ENCODE measurements at places on chromosomes 12 and 14.
A peak's percentile ranks its signal among the peaks of the same experiment; 100 is the strongest.

- DNase-seq, result no peak
These were observed 11.9 kb upstream of the TCL1A start for GRCh38 chr14:95725685-95726336.

GRCh38 chr14:98725676-98726075, 546.3 kb downstream of the BCL11B start:
- no peak for DNase-seq

- DNase-seq, result no peak
These were observed 19.7 kb downstream of the VEZT start for GRCh38 chr12:95237315-95237714.

GRCh38 chr12:69966409-69966808, 141.4 kb downstream of the MYRFL start:
- no peak for DNase-seq

DNA sequence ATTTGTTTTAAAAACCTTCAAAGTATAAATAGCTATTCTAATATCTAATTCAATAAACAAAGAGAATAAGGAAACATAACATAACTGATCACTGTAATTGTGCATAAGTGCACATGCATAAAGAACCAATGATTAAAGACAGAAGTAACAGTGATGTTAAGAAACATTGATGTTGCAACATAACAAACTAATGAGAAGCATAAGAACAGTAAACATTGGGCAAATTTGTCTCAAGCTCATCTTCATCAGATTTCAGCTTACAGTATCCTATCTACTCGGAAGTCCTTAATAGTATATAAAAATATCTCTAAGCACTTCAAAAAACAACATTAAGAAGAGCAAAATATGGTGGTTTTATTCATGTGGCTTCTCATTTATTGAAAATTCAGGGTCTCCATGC, 97.6 kb downstream of the GARIN6 start:
- no peak for DNase-seq

DNA sequence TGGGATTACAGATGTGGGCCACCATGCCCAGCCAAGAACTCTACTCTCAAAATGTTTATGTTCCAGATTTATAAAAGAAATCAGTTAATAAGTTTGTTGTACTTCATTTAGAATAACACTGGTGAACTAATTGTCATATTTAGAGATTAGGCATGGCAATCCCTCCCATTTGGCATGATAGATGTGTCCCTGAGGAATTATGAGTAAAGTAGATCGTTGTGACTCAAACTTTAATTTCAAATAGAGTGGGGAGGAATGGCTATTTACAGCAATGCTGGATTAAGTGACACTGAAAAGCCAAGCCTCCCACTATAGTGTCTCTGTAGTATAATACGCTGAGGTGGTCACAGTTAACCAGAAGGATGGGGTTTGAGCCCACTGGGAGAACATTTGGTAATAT, 39.3 kb upstream of the RTRAF start:
- DNase-seq, result no peak

GRCh38 chr14:34453226-34453625, 8.8 kb downstream of the SPTSSA start:
- DNase-seq, result no peak

- no peak for DNase-seq
These were observed 209.8 kb downstream of the PELI2 start for GRCh38 chr14:56328021-56328420.

DNA sequence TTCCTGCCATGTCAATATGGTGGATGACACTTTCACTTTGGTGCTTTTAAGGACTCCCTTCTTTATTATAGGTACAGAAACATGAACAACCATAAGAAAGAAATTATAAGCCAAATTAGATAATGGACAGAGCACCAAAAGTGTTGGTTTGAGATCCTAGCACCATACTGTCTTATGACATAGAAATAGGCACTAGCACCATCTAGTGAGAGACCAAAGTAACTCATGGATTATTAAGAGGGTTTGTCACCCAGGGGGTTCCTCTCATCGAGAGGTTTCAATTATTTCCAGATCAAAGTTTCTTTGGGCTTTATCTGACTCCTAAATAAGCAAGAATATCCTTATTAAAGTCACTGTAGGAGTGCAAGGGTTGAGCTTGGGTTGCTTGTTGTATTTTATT, 153.0 kb upstream of the DIO2 start:
- DNase-seq, result peak; percentile 7

- no peak for DNase-seq
These were observed 179.2 kb downstream of the KICS2 start for GRCh38 chr12:64042911-64043310.

DNA sequence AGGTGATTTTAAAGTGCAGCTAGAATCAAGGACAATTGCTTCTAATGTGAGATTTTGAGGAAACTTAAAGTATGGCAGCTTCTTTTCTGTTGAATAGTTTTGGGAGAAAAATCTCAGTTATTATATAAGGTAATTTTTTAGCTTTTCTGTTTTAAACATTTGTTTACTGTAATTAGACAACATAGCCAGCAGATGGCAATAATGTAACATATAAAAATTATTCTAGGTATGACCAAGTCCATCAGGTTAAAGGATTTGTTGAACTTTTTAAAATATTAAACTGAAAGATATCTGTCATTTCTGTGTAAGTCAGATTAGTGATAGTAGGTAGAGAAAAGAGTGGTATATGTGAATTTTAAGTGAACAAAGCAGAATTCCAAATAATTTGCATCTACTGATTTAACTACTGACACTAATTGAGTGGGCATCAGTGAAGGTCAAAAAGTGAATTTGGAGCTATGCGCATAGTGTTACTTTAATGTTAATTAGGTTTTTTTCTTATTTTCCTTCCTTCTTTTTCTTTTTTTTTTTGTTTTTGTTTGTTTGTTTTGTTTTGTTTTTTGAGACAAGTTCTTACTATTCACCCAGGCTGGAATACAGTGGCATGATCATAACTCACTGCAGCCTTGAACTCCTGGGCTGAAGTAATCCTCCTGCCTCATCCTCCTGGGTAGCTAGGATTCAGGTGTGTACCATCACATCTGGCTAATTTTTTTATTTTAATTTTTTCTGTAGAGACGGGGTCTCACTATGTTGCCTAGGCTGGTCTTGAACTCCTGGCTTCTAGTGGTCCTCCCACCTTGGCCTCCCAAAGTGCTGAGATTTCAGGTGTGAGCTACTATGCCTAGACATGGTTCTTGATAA, 18.6 kb downstream of the PRORP start:
- no peak for DNase-seq

- no peak for DNase-seq
These were observed 9.5 kb upstream of the RABGGTA start for GRCh38 chr14:24280797-24281460.

DNA sequence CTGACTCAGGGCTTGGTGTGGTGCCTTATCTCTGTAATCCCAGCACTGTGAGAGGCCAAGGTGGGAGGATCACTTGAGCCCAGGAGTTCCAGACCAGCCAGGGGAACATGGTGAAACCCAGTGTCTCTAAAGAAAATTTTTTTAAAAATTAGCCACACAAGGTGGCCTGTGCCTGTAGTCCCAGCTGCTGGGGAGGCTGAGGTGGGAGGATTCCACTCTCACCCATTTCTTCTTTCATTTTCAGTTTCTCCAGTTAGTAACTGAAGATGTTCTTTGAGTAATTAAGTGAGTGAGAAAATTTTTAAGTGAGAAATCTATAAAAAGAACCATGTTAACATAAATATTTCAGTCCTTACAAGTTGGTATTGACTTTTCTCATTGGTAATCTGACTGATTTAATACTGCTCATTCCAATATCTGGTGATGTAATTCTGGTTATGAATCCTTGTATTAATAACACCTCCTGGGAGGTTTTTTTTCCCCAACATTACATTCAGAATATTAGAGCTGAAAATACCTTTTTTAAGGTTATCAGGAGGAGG, 6.1 kb downstream of the METTL3 start:
- no peak for DNase-seq

DNA sequence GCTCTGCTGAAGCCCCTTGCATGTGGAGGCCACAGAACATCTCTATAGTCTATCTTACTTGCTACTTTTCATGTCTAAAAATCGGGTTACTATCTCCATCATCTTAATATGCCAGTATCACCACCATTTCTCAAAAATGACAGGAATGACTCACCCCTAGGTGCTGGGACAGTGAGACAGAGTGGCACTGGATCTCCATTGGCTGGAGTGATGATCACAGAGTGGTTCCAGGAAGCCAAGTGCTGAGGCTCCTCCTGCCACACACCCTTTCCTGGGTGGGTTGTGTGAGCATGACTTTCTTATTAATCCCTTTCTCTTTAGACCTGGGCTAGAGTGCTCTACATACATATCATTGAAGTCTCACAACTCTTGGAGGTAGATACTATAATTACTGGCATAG, 3.3 kb upstream of the ASCL1 start:
- DNase-seq, result no peak

GRCh38 chr12:114668151-114668885, 15.7 kb downstream of the TBX3 start:
- peak; percentile 84 for DNase-seq

- no peak for DNase-seq
These were observed 148.8 kb downstream of the ADGRD1 start for GRCh38 chr12:131102493-131102931.

- DNase-seq, result no peak
These were observed 274.2 kb upstream of the E2F7 start for GRCh38 chr12:77339610-77340009.

- no peak for DNase-seq
These were observed 186.6 kb upstream of the PLEKHG7 start for GRCh38 chr12:92516277-92516600.

DNA sequence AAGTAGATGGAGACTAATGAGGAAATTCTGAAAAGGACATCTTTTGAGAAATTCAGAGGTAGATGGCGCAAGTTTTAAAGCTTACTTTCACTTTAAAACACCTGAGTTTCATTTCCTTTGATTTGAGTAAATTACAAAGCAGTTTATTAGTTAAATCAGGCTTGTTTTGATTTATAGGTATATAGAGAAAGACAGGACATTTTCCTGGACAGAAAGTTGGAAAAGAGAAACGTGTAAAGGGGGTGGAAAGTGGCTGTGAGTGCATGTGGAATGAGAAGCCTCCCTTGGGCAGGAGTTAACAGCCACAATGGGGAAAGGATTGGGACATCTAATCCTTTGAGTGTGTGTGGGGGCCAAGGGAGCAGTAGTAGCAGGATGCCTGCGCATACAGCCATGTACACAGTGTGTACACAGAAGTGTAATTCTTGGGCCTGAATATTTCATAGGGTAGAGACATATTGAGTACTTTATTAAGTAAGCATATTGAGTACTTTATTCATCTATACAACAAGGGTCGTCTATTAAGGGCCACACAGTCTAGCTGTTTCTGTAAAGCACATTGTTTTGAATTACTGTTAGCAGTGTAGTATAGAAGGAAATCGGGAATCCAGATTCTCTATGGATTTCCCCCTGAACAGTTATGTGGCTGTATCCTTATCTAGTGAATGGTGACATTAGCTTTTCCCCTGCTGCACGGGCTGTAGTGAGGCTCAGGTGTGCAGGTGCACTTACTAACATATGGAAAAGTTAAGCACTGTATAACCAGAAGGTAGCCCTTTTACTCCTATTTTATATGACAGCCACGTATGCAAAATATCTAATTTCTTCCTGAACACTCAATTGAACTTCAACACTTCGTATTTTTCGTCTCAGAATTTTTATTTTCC, 19.1 kb downstream of the MARK3 start:
- no peak for DNase-seq

DNA sequence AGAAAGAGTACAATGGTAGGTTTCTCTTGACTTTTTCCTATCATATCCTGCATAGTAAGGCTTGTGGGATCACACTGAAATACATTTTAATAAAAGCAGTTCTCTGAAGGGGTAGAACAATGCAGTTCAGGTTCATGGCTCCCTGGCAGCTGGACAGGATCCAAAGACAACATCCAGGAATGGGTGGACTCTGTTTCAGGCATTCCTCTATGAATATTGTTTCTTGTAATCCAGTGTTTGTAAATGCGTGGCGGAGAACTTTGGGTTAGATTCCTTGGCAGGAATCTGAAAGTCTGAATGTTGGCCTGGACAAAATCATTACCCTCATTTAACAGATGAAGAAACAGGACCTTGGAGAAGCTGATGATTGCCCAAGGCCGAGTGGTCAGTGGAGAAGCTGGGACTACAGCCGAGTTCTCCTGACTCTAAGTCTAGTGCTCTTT, 43.5 kb downstream of the SYNE2 start:
- no peak for DNase-seq

Measured in NCI-H187 (cell line).